Stimulated activated CD8-positive, alpha-beta memory T cell treated with anti-CD3 and anti-CD28 coated beads, Interleukin-4, amount 100 ng/mL, for 1 hour (primary cell): ENCODE measurements at places on chromosomes 3 and 15.
A peak's percentile ranks its signal among the peaks of the same experiment; 100 is the strongest.

GRCh38 chr15:31135523-31135922 lies 34.0 kb upstream of the TRPM1 start:
- no peak for DNase-seq

DNA sequence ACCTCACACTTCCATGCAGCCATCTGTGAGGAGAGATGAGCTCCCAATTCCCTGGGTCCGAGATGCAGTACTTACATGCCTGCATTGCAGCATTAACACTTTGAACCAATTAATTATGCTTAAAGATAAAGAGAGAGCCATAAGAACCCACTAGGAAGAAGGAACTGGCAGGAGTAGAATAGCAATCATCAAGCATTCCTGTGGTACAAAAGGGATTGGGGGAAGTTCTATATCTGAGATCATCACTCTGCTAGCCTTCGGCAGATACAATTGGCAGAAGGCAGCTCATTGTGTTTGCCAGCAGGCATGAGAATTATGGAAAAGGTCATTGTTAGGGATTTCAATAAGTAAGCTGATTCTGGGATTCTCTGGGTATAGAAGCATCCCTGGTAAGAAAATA lies 891.4 kb downstream of the NTRK3 start:
- DNase-seq: no peak

DNA sequence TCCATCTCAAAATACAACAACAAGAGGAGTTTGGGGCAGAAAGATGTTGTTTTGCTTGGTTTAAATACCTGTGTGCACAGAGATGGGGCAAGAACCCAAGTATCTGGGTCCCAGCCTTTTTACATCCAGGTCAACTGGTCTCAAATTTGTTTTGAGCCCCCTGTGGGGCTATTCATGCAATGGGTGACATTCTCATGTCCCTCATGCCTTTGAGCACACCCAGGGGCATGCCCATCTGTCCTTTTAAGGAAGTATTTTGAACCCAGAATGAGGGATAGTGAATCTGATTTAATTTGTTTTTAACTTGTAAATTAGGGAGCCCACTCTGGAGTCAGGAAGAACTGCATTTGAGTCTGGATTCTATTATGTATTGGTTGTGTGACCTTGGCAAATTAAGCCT lies 14.8 kb downstream of the ABCF3 start:
- DNase-seq: no peak

- DNase-seq: no peak
These were observed 58.3 kb downstream of the NSUN3 start for GRCh38 chr3:94121161-94121560.

DNA sequence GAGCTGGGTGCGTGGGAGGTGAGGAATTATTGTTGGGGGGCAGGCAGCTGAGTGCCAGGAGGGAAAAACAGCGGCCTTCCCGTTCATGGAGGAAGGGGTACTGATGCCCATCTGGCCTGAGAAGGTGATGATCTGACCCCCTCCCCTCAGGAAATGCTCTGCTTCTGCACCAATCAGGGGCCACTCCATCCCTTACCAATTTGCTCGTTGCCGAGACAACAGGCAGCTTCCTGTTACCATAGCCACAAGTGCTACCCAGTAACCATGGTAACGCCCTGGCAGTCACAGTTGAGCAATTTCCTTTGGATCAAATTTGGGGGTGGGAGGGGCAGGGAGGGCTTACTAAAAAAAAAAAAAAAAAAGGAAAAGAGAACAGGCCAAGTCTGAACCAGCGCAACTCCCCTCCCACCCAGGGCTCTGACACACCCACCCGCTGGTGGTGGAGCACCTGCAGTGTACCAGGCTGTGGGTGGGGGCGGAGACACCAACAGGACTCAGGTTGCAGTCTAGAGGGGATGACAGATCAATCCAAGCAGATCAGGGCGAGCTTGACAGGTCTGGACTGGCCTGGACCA lies 13.7 kb downstream of the CELF6 start:
- peak; percentile 21 for DNase-seq

GRCh38 chr3:167493244-167493643 lies 19.4 kb upstream of the SERPINI2 start:
- DNase-seq: no peak

DNA sequence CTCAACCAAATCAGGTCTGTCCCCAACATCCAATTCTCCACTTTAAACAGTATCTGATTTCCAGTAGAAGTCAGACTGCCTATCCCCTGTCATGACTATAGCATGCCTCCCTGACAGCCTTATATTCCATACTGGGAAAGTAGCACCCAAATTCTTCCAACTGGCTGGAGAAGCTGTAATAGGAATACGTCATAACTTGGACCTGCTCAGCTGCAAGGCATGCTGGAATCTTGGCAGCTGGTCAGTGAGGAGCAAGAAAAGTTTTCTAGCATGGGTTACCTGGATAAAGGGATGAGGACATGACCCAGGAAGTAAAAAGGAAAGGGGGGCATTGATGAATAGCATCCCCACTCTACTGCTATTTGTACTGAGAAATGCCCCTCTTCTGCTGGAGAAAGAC lies 8.9 kb downstream of the SEMA5B start:
- DNase-seq: no peak

DNA sequence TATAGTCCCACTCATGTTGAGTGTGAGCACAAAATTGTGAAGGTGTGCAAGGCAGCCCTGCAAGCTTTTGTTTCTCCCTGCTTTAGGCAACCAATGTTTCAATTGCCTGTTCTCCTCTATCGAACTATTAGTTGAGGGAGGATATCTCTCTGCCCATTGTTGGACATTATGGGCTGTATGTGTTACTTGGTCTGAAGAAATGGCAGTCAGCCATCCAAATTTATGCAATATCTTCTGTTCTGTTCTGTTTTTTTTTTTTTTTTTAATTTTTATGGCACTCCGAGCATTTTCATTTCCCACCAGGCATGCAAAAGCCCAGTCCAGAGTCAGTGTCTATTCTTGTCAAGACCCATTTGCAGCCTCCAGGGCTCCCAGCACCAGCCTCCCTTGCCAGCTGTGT lies 44.0 kb downstream of the ANAPC13 start:
- no peak for DNase-seq
